ENCODE measurements at places on chromosomes 1 and 21. TPM values are rescaled to one million over a fixed set of nuclear protein-coding genes. Genes with fewer than 3 reads are reported as not detected.

- no peak for DNase-seq
Measured at GRCh38 chr1:42014823-42015222, 96.1 kb upstream of the HIVEP3 start.

The MARCKSL1 gene
- 135 TPM for total RNA-seq

The C1orf74 gene
- total RNA-seq = 2.0 TPM

DNA sequence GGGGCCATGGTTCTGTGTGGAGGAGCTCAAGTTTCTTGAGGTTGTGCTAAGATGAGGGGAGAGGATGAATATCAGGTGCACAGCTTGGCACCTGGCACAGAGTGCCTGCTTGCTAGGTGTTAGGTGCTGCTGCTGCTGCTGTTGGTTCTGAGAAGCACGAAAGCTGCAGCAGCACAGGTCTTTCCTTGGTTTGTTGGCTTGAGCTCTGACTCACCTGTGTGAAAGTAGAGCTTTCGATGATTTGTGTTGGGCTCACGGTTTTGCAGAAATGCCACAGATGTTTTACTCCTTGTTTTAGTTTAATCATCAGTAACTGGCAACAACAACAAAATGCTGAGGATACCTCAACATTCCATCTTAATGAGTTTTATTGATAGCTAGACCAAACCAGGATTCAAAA, 221.6 kb downstream of the BRINP2 start:
- no peak for DNase-seq

The KLF17 gene
- total RNA-seq = not detected

- no peak for DNase-seq
Measured at GRCh38 chr1:171954361-171954760, 113.1 kb downstream of the DNM3 start.

DNA sequence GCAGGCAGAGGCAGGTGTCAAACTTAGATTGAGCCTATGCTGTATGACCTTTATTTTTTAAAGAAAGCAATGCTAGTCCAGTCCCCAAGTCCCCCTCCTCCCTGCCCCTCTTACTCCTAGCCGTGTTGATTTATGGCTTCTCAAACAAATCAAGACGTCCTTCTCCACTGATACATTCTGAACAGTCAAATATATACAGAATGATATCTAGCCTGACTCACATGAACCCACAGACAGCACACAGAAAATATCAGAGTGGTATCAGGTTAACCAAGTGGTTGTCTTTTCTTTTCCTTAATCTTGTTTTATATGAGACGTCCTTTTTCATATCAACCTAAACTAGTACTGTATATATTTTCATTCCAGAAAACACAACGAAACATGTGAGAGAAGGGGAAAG, 13.4 kb downstream of the DAB1 start:
- no peak for DNase-seq

The PLA2G2A gene
- total RNA-seq = 795 TPM

The OR2L13 gene
- not detected for total RNA-seq

The RNF186 gene
- 53.7 TPM for total RNA-seq

DNA sequence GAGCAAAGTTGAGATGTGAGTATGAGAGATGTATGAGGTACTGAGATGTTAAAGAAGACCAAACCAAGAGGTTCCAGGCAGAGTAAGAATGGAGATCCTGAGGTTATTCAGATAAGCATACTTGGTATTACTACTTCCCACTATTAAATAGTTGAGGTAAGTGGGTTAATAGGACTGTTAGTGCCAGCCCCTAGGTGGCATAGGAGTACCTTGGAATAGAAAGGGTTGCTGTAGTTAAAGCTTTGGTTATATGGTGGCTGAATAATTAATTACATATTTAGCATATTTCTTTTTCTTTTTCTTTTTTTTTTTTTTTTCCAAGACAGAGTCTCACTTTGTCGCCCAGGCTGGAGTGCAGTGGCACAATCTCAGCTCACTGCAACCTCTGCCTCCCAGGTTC, 397.9 kb upstream of the TMPRSS15 start:
- DNase-seq = no peak

DNA sequence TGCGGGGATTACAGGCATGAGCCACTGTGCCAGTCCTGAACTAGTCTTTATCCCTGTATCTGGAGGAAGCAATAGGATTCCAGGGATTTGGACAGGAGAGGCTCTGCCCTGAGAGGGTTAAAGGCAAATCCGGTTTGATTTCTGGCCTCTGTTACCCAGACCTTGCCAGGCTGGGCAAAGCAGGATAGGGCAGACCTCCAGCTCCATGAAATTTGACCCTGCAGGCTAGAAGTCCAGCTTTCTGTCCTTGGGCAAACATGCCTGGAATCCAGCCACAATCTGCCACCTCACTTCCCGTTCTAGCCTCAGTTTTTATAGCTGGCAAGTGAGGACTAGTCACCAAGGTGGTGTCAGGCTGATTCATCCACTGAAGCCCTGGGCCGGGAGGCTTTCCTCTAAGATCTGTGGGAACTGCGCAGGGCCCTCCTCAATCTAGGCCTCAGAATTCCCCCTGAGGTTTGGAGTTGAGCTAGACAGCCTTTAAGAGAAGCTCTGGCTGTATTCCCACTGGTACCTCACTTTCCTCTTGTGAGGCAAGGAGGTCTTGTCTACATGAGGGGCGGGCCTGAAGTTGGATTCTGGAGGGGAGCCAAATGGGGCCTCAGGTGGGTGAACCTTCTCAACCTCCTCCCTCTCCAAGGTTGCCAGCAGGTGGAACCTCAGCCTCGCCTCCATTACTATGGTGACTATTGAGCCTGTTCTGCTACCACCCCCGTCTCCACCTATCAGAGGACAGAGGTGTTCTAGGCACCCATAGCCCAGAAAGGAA, 7.0 kb upstream of the P3R3URF start:
- DNase-seq = peak; percentile 83

- DNase-seq = no peak
Measured at GRCh38 chr1:24254783-24255182, 64.4 kb upstream of the GRHL3 start.

The OR2T29 gene
- not detected for total RNA-seq

- no peak for DNase-seq
Measured at GRCh38 chr1:12327566-12327965, 97.7 kb downstream of the VPS13D start.

The BRINP3 gene
- 23.9 TPM for total RNA-seq

- no peak for DNase-seq
Measured at GRCh38 chr1:31977385-31978131, 36.1 kb upstream of the KHDRBS1 start.

The CNKSR1 gene
- total RNA-seq = 37.3 TPM

GRCh38 chr1:81142099-81142826, 658.5 kb upstream of the ADGRL2 start:
- DNase-seq = no peak

GRCh38 chr1:19123837-19124236, 86.2 kb downstream of the UBR4 start:
- DNase-seq = no peak

GRCh38 chr1:38628241-38628640, 231.3 kb downstream of the RRAGC start:
- DNase-seq = no peak

The CLCNKA gene
- 1.7 TPM for total RNA-seq

DNA sequence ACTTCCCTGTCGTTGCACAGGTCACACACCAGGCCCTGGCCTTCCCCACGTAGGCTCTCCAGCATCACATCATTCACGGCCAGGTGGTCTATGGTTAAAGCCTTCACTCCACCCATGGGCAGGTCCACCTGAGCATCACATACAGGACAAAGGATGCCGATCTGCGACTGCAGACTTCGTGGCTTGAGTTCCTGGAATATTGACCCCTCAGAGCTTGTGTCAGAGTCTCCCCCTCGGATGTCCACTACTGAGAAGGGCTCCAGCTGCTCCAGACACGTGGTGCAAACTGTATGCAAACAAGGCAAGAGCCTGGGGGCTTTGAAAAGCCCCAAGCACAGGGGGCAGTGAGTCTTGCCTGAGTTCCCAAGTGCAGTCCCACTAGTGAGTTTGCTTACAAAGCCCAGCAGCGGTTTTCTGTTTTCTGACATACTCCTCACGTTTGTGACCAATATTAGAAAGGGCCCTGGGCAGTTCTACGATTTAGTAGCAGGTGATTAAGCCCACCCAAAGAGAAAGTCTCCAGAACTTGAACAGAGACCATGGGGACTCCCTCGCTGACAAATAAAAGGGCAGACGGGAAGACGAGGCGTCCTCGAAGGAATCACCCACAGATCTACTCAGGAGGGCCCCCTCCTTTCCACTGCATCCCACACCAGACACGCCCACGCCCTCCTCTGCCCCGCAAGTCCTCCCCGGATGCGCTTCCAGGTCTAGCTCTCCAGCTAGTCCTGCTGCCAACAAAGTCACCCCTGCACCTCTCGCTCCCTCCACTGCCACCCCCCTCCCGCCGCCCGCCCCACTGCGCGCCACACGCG, 568 bp downstream of the TRIM45 start:
- no peak for DNase-seq

The NPHP4 gene
- 7.6 TPM for total RNA-seq

GRCh38 chr1:48030211-48030610, 33.0 kb upstream of the TRABD2B start:
- DNase-seq = no peak

GRCh38 chr1:171769171-171769570, 12.3 kb upstream of the METTL13 start:
- no peak for DNase-seq

GRCh38 chr1:154870734-154871133, 653 bp upstream of the KCNN3 start:
- no peak for DNase-seq

- DNase-seq = no peak
Measured at GRCh38 chr1:27359822-27360158, 7.0 kb downstream of the MAP3K6 start.

GRCh38 chr1:29280409-29281131, 44.2 kb downstream of the PTPRU start:
- DNase-seq = no peak

DNA sequence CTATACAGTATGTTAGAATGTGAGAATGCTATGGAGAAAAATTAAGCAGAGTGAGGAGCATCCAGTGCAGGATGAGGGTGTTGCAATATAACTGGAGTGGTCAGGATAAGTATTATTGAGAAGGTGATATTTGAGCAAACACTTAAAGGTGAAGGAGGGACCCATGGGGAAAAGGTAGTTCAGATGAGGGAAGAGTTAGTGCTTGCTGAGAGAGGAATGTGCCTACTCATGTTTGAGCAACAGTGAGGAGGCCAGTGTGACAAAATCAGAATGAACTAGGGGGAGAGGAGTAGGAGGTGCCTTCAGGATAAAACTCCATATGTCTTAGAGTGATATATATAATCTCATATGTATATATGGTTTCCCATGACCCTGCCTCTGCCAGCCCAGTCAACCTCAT, 6.2 kb upstream of the TRIM45 start:
- DNase-seq = no peak

The B3GALT6 gene
- 8.2 TPM for total RNA-seq

DNA sequence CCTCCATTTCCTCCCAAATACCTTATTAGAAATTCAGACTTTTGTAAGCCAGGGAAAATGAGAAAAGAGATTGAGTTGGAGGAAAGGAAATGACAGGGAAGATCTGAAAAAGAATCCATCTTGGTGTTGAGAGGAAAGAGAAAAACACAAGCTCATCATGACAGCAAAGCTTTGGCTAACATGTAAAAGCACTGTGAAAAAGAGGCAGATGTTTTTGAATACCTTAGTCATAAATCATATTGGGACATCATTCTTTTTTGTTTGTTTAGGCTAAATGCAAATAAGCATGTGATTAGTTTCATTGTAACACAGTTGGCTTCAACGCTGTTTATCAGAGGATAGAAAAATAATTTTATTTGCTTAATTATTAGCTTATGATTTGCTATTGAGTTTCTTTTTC, 64.6 kb downstream of the LHX8 start:
- DNase-seq = no peak

The SOD1 gene
- 274 TPM for total RNA-seq

GRCh38 chr1:111963985-111964738, 25.3 kb downstream of the KCND3 start:
- no peak for DNase-seq

GRCh38 chr1:49293016-49293415, 516.3 kb upstream of the BEND5 start:
- no peak for DNase-seq

The PTGER3 gene
- 0.49 TPM for total RNA-seq

- no peak for DNase-seq
Measured at GRCh38 chr21:15480160-15480559, 249.6 kb upstream of the USP25 start.

GRCh38 chr1:206779638-206780037, 7.3 kb upstream of the IL10 start:
- DNase-seq = no peak

GRCh38 chr1:228286505-228287417, 78.9 kb downstream of the OBSCN start:
- DNase-seq = peak; percentile 15

The FAM167B gene
- 3.3 TPM for total RNA-seq

The UBXN10 gene
- 4.3 TPM for total RNA-seq

DNA sequence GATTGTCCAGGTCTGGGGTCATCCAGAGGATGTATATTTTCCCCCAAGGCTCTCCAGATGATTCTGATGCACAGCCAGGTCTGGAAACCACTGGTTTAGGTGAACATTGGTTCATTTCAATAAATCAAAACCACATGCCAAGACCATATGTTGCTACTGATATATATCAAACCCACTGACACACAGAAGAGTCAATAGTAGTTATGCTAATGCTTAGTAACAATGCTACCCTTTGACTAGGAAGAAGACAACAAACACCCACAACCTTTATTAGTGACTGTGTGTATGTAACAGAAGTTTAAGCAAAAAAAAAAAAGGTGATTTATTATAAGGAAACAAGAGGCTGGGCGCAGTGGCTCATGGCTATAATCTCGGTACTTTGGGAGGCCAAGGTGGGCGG, 35.6 kb upstream of the POU2F1 start:
- DNase-seq = no peak

The OPTC gene
- not detected for total RNA-seq

The HYI gene
- total RNA-seq = 60.9 TPM

- peak; percentile 15 for DNase-seq
Measured at GRCh38 chr1:154607106-154607608, 829 bp downstream of the ADAR start.

DNA sequence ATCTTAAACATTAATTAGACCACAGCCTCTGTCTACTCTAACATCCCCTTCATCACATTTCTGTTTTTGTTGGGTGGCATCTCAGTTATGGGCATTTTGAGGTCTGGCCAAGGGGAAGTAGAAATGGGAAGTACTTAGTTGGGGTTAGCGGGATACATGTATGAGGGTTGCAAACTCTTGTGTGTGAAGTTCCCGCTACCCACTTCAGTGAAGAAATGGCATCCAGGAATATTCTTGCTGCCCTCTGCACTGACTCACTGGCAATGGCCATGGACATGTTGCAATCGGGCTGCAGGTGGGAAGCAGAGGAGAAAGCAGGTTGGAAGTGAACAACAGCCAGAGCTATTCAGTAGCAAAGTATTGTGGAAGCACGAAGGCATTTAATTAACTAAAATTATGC, 7.4 kb downstream of the CD48 start:
- DNase-seq = no peak

The ADORA1 gene
- total RNA-seq = 0.37 TPM

GRCh38 chr1:5728663-5729355, 263.4 kb downstream of the NPHP4 start:
- peak; percentile 1 for DNase-seq

The CD164L2 gene
- 2.0 TPM for total RNA-seq

- DNase-seq = no peak
Measured at GRCh38 chr1:33616780-33617179, 144.3 kb downstream of the ZSCAN20 start.

Data from left colon (tissue), 2 donors.